ENCODE measurements at places on chromosomes 1 and 21.

DNA sequence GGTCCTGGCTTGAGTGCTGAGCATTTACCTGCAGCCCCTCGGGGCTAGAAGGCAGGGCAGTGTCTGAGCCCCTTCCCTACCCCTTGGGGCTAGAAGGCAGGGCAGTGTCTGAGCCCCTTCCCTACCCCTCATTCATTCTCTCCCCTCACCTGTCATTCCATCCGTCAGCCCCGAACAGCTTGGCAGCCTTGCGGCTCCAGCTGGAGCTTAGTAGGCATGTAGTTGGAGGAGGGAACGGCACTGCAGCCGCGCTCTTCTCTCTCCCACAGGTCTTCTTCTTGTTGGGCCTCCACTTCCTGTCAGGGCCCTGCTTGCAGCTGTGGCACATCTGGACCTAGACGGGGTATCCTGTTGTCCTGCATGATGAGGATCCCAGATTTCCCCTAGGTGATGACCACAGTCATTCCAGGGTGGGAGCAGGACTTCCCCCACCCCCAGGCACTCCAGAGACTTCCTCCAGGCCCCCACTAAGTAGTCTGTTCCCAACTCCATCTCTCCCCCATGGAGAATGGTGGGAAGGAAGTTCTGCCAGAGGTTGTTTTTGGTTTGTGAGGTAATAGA, 22.2 kb downstream of the MAPKAPK2 start:
- no peak for DNase-seq

DNA sequence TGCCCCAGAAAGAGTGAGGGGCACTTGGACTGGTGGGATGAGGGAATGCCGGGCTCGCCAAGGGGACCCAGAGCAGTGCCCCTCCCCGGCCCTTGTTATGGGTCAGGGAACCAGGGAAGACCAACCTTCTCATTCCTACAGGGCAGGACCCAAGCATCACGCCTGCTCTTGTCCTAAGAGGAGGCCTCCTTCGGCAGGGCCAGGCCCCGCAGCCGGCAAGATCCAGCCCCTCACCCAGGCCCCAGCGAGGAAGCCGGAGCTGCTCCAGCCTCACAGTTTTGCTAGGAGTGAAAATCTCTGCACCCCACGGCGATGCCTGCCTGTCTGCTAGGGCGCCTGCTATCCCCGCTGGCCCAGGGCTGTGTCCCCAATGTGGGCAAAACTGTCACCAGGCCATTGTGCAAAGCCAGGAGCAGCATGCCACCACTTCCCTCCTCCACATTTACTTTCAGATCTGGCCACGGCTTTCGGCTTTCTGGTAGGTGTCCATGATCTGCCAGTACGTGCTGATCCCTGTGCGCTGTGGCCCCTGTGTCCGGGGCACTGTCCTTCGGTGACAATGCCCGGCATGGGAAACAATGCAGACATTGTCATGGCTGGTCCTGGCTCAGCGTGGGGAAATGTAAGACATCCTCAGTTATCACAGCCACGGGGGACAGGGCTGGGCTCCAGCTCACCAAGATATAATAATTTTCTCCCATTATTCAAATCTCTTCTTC, 9.6 kb downstream of the ACTRT2 start:
- DNase-seq: no peak

- no peak for DNase-seq
Observed at GRCh38 chr1:89199525-89200031, 836 bp upstream of the GBP4 start.

DNA sequence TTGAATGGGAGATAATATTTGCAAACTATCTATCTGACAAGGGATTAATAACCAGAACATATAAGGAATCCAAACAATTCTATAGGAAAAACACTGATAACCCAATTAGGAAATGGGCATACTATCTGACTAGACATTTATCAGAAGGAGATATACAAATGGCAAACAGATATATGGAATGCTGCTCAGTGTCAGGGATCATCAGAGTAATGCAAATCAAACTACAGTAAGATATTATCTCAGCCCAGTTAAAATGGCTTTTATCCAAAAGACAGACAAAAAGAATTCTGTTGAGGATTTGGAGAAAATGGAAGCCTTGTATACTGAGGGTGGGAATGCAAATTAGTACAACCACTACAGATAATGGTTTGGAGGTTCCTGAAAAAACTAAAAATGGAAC, 758.0 kb upstream of the B3GALT2 start:
- DNase-seq: no peak

- DNase-seq: no peak
Observed at GRCh38 chr21:44919111-44919912, 1.4 kb downstream of the ITGB2 start.
